ENCODE measurements at places on chromosomes 6 and 20. TPM values are rescaled to one million over a fixed set of nuclear protein-coding genes. Genes with fewer than 3 reads are reported as not detected.

Gene NANP
- 9.3 TPM for total RNA-seq

Gene CST7
- not detected for total RNA-seq

Gene NNAT
- 2.8 TPM for total RNA-seq

Gene TDRD6
- 1.8 TPM for total RNA-seq

Gene FRMD1
- total RNA-seq, result not detected

Gene SIRPD
- not detected for total RNA-seq

Gene PPP1R14C
- 2.1 TPM for total RNA-seq

All from fibroblast of the aortic adventitia (primary cell).